CD4-positive, CD25-positive, alpha-beta regulatory T cell (primary cell): ENCODE measurements at places on chromosomes 12 and 14. TPM values are rescaled to one million over a fixed set of nuclear protein-coding genes. Genes with fewer than 3 reads are reported as not detected.

DNA sequence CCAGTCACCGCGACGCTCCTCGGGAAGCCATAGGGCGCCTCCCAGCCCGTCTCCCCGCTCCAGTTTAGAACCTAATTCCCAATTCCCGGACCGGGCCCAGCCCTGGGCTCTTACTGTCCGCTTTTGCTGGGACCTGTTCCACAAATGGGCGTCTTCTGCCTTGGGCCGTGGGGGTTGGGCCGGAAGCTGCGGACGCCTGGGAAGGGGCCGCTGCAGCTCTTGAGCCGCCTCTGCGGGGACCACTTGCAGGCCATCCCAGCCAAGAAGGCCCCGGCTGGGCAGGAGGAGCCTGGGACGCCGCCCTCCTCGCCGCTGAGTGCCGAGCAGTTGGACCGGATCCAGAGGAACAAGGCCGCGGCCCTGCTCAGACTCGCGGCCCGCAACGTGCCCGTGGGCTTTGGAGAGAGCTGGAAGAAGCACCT lies 797 bp downstream of the UNG start:
- no peak for DNase-seq
- H3K27ac ChIP-seq = peak overlapping the region; percentile 71
- peak overlapping the region; percentile 82 for H3K4me3 ChIP-seq

DNA sequence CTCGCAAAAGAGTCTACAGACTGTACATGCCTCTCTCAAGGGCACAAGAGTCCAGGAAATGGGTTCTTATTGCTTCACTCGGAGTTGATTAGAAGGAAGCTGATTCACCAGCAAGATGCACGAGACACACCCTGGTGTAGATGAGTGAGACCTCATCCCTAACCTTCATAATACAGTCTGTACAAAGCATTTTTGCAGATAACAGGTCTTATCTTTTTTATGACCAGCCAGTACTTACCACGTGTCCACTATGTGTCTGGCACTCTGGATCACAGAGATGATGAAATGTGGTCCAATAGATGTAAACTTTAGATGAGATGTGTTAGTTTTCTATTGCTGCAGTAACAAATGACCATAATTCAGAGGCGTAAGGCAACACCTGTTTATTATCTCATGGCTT lies 53.4 kb upstream of the PWP1 start:
- no peak overlapping the region for H3K27ac ChIP-seq
- H3K4me3 ChIP-seq = no peak overlapping the region
- no peak for DNase-seq

DNA sequence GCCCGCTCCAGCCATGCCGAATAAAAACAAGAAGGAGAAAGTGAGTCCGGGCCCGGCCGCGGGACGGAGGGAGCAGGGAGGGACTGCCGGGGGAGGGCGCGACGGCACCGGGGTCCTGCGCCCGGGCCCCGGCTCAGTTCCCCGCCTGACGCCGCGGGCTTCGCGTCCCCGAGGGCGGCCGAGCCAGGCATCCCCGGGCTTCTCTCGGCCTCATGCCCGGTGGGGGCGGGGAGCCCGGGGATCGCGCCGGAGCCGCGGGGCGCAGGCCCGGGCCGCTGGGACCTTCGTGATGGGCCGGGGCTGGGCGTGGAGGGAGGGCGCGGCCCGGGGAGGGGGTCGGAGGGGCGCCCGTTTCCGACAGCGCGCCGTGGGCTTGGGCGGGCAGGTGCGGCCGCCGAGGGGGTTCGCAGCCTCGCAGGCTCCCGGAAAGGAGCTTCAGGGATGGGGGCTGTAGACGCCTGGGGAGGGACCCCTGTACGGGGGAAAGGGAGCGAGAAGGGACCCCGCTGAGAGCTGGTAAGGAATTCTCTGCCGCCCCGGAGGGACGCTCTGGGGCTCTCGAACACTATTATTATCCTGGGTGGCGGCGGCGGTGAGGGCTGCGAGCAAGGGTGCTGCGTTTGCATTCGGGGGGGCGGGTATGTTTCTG lies 496 bp downstream of the PPP2R5C start:
- H3K4me1 ChIP-seq = peaks cover 17% of the 10 kb centered on the region
- H3K4me3 ChIP-seq = peak overlapping the region; percentile 78
- DNase-seq = peak; percentile 58
- H3K36me3 ChIP-seq = peaks cover 3% of the 10 kb centered on the region
- H3K27ac ChIP-seq = peak overlapping the region; percentile 41

GRCh38 chr12:90965204-90965603 lies 10.2 kb upstream of the CCER1 start:
- H3K4me3 ChIP-seq = no peak overlapping the region
- no peaks in the 10 kb centered on the region for H3K36me3 ChIP-seq
- H3K27me3 ChIP-seq = no peaks in the 10 kb centered on the region
- DNase-seq = no peak

DNA sequence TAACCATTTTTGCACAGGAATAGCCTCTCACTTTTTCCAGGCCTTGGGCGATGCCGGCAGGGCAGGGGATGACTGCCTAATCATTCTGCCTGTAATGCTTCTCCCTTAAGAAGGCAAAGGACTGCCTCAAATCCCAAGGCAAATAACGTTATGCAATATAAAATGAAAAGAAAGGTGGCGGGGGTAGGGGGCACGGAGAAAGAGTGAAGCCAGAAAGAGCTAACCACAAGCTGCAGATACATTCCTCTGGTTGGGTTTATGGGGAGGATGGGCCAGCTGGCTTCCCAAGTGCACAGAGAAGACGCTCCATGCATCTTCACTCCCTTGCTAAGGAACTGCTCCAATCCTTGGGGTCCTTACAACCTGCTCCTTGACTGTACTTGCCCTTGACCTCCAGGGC lies 229.5 kb downstream of the FOXN3 start:
- no peaks in the 10 kb centered on the region for H3K4me1 ChIP-seq
- H3K27me3 ChIP-seq = no peaks in the 10 kb centered on the region
- H3K4me3 ChIP-seq = no peak overlapping the region
- H3K27ac ChIP-seq = no peak overlapping the region
- no peak for DNase-seq

DNA sequence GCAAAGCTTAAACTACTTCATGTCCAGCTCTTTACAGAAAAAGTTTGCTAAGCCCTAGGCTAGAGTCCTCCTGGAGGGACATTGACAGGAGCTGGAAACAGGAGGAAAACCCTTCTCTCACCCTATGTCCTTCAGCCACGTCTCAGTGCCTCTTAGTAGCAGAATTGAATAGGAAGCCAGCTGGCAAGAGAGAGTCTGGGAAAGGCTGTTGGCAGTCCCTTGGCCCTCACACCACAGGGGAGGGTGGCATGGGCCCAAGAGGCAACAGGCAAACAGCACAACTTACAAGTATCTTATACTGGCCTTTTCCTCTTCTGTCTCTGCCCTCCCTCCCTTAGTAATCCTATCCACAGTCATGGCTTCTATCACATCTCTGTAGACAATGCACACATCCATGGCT lies 27.7 kb upstream of the DHRS2 start:
- H3K4me1 ChIP-seq = peaks cover 20% of the 10 kb centered on the region
- H3K4me3 ChIP-seq = no peak overlapping the region
- H3K27ac ChIP-seq = no peak overlapping the region
- no peaks in the 10 kb centered on the region for H3K36me3 ChIP-seq

DNA sequence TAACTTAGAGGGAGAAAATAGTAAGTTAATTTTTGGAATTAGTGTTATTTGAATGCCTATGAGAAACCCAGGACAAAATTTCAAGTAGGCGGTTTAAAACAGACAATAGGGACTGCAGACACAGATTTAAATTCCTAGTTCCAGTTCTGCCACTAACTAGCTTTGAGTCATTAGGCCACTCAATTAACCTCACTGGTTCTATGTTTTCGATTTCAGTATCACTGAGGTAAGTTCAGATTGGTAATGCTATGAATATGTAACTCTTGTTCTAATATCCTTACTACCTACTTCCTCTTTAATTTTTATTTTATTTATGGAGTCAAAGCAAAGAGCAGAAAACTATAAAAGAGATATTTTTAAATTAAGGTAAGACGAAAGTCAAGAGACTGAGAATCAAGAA lies 52.6 kb downstream of the GALC start:
- no peak for DNase-seq
- H3K4me3 ChIP-seq = no peak overlapping the region
- peaks cover 34% of the 10 kb centered on the region for H3K36me3 ChIP-seq
- no peaks in the 10 kb centered on the region for H3K27me3 ChIP-seq
- peaks cover 3% of the 10 kb centered on the region for H3K4me1 ChIP-seq

DNA sequence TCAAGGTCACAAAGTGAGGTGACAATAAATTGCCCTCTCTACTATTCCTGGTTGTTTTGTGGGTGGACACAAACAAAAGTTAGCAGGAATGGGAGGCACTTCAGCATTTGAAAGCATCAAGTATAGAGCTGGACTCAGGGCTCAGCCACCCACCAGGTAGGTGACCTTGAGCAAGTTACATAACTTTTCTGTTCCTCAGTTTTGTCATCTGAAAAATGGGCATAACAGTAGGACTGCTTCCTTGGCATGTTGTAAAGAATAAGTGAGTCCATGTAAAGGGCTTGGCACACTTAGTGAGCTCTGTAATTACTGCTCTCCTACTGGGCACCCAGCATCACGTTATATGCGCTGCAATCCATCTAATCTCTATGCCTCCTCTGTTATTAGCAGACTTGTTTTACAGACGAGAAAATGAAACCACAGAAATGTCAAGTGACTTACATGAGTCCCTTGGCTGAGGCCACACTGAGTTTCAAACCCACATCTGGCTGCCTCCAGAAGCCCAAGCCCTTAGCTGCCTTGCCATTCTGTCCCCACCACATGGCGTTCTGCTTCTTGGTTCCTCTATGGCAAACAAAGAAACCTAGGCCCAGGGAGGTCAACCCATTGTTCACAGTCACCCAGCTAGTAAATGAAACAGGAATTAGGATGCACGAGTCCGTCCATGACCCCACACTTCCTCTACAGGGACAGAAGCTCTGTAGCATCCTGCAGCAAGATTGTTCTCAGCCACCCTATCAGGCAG lies 63.2 kb upstream of the SLC24A4 start:
- no peaks in the 10 kb centered on the region for H3K4me1 ChIP-seq
- H3K36me3 ChIP-seq = no peaks in the 10 kb centered on the region
- no peak for DNase-seq
- peak overlapping the region; percentile 19 for H3K4me3 ChIP-seq

DNA sequence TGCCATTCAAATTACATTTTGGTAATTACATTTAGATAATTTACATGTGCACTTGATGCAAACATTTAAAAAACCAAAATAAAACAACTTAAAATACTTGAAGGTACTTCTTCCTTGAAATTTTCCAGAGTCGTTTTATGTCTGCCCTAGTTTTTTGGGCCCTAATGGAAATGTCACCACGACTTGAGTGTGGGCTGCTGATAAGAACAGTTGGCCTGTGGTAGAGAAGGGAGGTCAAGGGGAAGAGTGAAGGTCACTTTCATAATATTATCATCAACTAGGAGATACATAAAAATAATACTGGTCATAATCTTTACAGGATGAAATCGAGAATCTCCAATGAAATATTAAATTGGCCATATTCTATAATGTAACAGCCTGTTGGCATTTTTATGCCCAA lies 23.1 kb downstream of the ZDHHC17 start:
- H3K4me1 ChIP-seq = no peaks in the 10 kb centered on the region
- no peak for DNase-seq
- H3K27ac ChIP-seq = no peak overlapping the region
- no peaks in the 10 kb centered on the region for H3K27me3 ChIP-seq

DNA sequence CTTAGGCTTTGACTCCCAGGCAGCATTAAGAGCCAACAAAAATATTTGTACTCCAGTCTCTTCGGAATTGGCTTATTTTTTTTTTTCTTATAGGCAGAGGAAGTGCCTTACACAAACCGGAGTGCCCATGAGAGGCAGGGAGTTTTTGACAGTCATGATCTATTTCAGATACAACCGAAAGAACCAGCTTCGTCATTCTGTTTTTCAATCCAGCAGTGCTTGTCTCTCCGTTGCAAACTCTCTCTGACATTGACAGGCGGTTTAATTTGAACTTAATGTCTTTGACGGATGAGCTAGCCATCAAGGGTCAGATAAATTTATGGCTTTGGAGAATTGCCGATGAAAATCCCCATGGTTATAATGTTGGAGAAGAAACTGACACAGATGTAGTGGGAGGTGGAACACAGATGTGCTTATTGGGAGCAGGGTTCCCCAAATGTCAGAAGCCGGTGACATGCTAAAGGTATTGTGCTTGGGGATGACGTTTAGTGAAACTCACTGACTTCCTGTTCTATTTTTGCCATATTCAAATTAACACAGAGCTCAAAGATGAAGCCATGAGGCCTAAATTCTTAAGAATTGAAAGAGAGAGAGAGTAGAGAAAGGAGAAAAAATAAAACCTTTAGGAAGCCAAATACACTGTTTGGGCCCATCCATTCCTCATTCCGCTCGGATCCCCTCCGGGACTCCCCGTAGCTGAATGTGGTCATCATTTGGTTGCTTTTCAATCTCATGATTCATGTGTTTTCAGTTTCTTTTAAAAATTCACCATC lies 59.7 kb downstream of the PLXNC1 start:
- peak overlapping the region; percentile 77 for H3K4me3 ChIP-seq
- DNase-seq = peak; percentile 7
- peaks cover 45% of the 10 kb centered on the region for H3K4me1 ChIP-seq
- H3K36me3 ChIP-seq = no peaks in the 10 kb centered on the region
- H3K27ac ChIP-seq = peak overlapping the region; percentile 92
- H3K27me3 ChIP-seq = no peaks in the 10 kb centered on the region

GRCh38 chr14:52325126-52325525 lies 11.0 kb downstream of the PTGER2 start:
- no peak for DNase-seq
- H3K4me3 ChIP-seq = no peak overlapping the region
- peaks cover 27% of the 10 kb centered on the region for H3K4me1 ChIP-seq
- H3K27me3 ChIP-seq = no peaks in the 10 kb centered on the region

- no peaks in the 10 kb centered on the region for H3K4me1 ChIP-seq
- H3K27me3 ChIP-seq = peaks cover 4% of the 10 kb centered on the region
- H3K36me3 ChIP-seq = no peaks in the 10 kb centered on the region
- no peak overlapping the region for H3K27ac ChIP-seq
- DNase-seq = no peak
- no peak overlapping the region for H3K4me3 ChIP-seq
These were observed 41.0 kb upstream of the PYGL start for GRCh38 chr14:50985124-50985858.

CD9 gene
- 10.0 TPM for polyA plus RNA-seq

CCDC177 gene
- polyA plus RNA-seq = not detected

SNRPF gene
- 45.1 TPM for polyA plus RNA-seq

CD163 gene
- polyA plus RNA-seq = not detected

FOXM1 gene
- 0.87 TPM for polyA plus RNA-seq

PA2G4 gene
- 193 TPM for polyA plus RNA-seq

OVCH1 gene
- not detected for polyA plus RNA-seq
